ENCODE measurements at places on chromosomes 11 and 22.

- peak; percentile 63 for DNase-seq
Measured at GRCh38 chr22:49971232-49972162, 10.9 kb downstream of the PIM3 start.

GRCh38 chr11:57288771-57289579 lies 35.8 kb downstream of the TNKS1BP1 start:
- peak; percentile 96 for DNase-seq

GRCh38 chr11:111409915-111410314 lies 30.8 kb upstream of the POU2AF1 start:
- DNase-seq = no peak

- DNase-seq = no peak
Measured at GRCh38 chr11:119905162-119905561, 176.2 kb upstream of the NECTIN1 start.

GRCh38 chr22:48236261-48236660 lies 1473.8 kb downstream of the TBC1D22A start:
- no peak for DNase-seq

DNA sequence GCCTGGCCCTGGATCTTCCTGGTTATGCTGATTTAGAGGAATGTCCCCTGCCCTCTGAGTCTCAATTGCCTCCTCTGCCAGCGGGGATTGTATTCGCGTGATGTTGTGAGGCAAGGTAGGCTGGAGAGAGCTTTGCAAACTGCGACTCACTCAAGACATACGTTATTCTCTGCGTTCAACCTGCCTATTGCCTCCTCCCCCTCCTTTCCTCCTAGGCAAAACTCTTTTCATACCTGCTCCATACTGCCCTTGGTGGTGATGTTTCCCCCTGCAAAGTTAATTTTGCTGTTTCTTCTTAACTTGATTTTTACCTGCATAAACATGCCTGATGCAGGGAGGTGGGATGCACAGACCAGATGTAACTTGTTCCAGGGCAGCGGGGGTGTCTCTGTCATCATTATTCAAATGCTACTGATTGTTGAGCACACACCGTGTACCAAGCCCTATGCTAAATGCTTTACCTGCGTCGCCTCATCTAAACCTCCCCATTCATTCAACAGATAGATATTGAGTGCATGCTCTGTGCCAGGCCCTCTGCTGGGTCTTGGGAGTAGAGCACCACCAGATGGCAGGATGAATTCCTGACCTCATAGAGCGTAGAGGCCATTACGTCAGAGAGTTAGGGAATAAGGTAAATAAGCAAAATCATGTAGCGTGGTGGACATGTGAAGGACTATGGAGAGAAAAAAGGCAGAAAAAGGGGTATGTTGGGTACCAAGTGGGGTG lies 29.0 kb downstream of the SGSM1 start:
- peak; percentile 16 for DNase-seq

- DNase-seq = no peak
Measured at GRCh38 chr11:35619855-35620640, 1.8 kb downstream of the FJX1 start.

DNA sequence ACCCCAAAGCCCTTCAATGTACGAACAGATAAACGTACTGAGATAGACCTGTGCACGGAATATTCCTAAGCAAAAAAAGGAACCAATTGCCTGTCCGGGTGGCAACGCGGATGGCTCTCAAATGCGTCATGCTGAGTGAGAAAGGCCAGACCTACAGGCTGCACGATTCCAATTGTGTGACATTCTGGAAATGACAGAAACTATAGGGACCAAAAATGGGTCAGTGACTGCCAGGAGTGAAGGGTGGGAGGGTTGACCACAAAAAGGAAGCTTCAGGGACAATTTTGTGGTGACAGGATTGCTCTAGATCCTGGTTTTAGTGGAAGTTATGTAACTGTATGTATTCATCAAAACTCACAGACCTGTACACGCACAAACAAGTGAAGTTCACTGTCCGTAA lies 24.0 kb upstream of the SYT8 start:
- DNase-seq = no peak

DNA sequence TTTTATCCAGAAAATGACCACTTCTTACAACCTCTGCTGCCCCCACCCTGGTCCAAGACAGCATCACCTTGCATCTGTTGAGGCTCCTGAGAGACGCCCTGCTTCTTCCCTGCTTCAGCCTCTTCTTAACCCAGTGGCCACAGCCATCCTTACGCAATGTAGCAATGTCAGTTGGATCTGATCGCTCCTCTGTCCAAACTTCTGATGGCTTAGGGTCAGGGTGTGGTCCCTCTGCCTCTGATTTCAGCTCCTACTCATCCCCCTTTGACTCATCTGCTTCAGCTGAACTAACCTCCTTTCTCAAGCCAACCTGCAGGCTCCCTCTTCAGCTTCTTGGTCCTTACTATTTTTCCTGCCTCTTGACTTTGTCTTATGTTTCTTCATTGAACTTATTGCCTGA lies 280.8 kb downstream of the KIRREL3 start:
- DNase-seq = peak; percentile 10

Measured in fibroblast of mammary gland (primary cell).